Foreskin melanocyte (primary cell): ENCODE measurements at places on chromosomes 3 and 15.

DNA sequence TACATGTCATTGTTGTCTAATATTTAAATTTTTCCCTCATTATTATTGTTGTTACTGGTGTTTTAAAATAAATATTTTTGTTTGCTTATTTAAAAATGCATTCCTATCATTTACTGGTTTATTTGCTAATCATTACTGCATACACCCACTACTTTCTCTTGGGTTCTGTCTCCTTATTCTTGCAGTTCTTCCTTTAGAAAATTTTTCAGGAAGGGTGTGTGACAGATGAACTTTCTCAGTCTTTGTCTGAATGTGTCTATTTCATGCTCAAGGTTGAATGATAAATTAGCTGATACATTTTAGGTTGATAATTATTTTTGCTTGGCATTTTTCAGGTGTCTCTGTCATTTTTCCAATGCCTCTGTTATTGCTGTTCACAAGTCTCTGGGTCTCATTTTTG is 7.4 kb downstream of the AQP9 start:
- no peak for DNase-seq

- no peak for DNase-seq
Measured at GRCh38 chr3:157107037-157107436, 52.9 kb downstream of the CCNL1 start.

DNA sequence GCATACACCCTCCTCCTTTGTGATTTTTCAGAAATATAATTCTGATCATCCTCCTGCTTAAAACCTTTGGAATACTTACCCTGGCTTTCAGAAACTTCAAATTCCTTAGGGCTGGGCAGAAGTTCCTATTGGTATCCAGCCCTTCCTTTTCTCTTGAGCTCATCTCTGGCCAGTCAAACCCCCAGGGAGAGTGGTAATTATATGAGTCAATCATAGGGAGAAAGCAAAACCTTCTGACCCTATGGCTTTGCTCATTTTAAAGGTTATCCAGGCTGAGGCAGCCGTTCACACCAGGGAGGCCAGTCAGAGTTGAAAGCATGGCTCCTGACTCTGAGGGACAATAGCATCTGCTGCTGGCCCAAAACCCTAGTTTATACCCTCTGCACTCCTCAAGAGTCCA is 23.9 kb upstream of the CTNNB1 start:
- no peak for DNase-seq

DNA sequence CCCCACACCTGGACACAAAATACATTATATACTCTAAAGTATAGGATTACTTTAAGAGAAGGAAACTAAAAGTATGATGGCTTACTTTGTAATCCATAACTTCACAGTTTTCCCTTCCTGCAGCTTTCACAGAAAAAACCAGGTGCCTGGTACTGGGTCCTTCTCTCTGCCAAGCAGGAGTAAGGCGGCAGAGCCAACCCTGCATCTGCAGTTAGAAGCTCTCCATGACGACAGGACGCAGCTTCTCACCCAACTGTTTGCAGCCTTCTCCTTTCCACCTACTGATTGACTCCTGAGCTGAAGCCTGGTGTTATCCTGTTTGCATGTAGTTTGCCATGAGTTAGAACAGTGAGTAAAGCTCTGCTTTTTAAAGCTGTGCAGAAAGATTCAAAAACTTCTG is 6.7 kb downstream of the MRAS start:
- no peak for DNase-seq

GRCh38 chr3:48636149-48636655 is 941 bp upstream of the SLC26A6 start:
- DNase-seq: peak; percentile 39

DNA sequence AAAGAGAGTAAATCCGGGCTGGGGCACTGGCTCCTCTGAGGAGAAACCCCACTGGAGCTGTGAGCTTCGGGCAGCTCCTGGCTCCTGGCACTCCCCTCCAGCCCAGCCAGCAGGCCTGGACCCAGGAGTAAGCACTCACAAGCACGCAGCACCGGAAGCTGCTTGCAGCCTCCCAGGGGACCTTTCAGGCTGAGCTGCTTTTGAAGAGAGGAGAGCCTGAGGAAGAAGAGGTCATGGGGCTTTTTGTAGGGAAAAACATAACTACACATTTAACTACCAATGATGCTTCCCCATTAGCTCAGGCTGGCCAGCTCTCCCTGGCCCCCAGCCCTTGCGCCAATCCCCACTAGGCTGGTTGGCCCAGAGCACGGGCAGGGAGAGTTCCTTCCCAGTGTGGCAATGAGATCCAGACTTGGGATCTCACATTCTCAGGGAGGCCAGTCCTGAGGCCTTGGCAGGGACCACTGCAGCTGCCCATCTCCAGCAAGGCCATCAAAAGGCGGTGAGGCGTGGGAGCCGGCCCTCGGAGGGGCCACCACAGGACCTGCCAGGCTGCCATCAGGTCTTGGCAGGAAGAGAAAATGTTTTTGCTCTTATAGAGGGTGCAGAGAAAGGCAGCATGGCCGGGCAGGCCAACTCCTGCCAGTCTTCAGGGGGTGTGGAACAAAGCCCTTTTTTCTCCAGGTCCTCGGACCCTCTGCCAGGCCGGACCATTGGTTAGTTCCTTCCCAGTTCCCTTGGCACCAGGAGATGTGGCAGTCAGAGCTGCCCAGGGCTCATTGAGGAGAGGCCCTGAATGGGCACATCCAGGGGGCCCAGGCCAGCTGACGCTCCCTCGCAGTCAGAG is 41.5 kb upstream of the MFGE8 start:
- no peak for DNase-seq

GRCh38 chr3:108190346-108190745 is 31.9 kb downstream of the IFT57 start:
- DNase-seq: no peak

GRCh38 chr3:186149319-186149960 is 40.6 kb upstream of the ETV5 start:
- no peak for DNase-seq

DNA sequence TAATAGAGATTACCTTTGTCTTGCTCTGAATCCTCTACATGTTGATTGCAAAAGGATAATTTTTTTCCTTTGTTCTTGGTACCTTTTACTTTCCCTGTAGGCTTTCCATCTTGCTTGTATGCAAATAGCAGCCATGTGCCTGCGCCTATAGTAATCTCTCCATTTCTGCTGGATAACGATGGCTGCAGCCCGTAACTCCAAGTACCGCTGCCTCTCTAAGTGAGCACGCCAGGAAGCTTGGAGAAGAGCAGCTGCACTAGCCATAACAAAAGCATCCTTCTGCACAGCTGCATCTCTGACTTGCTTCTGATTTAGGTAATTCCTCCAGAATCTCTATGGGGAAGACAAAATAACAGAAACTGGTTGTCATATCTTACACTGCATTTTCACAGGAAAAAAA is 89.3 kb downstream of the NR2E3 start:
- DNase-seq: no peak

DNA sequence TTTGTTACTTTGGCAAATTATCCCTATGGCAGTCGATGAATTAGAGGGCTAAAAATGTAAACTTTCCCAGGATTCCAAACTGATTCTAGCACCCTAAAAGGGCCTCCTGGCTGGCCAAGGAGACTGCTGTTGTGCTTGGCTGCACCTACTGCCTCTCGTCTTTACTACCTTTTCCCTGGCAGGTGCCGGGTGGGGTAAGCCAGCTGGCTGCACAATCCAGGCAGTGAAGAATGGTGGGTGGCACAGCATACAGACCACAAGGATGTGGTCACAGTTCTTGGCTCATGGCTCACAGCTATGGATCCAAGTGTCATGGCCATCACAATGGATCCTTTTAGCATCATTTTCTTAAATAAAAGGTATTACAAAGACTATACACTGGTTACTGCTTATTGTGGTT is 20.7 kb upstream of the SLC25A26 start:
- DNase-seq: peak; percentile 22

GRCh38 chr3:8488411-8488810 is 13.2 kb upstream of the LMCD1 start:
- DNase-seq: no peak

DNA sequence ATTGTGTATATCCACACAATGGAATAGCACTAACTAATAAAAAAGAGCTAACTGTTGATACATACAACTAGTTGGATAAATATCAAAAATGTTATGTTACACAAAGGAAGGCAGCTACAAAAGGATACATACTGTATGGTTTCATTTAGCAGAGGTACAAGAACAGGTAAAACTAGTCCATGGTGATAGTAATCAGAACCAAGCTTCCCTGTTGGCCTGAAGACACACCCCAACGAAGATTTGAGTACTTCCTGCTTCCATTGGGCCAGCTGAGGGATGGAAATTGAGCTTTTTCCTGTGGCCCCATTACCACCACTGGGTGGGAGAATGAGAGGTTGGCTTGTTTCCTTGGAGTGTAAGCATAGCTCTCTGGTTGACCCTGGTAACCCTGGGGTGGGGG is 117.3 kb upstream of the CADPS start:
- DNase-seq: no peak

GRCh38 chr3:31331278-31331677 is 201.4 kb upstream of the STT3B start:
- DNase-seq: no peak

DNA sequence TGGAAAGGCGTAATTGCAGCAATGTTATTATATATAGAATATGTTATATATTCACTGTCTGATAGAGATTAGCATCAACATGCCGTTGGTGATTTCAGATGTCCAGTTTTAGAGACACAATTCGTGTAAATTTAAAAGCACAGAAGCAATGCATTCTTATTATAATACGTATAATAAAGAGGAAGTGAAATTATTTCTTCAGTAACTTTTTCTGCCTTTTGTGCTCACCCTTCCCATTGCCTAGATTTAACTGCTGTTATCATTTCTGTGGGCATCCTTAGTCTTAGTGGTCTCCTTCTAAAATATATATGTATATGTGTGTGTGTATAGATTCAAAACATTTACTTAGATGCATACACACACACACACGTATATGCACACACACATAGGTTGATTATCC is 592.5 kb upstream of the GOLIM4 start:
- no peak for DNase-seq

DNA sequence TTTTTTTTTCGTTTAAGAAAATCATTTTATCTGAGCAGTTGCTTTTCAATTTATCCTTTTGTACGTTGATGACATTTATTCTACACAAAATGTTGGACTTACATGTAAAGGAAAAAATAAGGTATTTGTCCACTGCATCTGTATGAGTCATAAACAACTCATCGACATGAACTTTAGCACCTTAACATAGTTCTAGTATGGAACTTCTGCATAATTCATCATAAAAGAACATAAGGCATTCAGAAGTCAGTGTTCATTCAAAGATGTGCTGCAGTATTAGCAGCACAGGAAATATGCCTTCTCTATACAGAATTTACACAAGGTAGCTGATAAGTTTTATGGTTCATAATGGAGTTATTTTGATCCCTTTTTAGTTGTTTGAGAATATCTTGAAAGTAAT is 801.6 kb downstream of the CADM2 start:
- DNase-seq: no peak

DNA sequence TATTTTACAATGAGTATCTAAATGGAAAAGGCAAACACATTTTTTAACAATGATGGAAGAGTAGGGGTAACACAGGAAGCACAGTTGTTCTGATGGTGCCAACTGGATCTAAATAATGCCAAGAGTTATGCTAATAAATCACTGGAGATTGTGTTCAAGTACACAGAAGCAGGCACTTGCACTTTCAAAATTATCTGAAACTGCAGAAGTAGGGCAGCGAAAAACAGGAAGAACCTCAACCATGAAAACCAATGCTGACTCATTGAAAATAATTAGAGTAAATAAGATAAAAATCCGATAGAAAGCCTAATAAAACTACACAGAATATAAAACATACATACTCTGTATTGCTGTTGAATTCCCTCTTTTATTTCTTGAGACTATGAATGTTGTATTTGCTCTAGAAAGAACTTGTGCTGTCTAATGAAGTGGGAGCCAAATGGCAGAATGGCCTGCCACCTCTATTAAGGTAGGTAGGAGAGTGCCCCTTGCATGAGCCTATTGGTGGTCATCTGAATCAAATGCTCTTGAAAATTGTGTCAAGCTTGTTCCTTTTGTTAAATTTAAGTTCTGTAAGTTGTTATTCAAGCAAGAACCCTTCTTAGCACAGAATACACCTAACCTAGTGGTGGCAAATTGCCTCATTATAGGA is 93.7 kb downstream of the ABI3BP start:
- DNase-seq: no peak

DNA sequence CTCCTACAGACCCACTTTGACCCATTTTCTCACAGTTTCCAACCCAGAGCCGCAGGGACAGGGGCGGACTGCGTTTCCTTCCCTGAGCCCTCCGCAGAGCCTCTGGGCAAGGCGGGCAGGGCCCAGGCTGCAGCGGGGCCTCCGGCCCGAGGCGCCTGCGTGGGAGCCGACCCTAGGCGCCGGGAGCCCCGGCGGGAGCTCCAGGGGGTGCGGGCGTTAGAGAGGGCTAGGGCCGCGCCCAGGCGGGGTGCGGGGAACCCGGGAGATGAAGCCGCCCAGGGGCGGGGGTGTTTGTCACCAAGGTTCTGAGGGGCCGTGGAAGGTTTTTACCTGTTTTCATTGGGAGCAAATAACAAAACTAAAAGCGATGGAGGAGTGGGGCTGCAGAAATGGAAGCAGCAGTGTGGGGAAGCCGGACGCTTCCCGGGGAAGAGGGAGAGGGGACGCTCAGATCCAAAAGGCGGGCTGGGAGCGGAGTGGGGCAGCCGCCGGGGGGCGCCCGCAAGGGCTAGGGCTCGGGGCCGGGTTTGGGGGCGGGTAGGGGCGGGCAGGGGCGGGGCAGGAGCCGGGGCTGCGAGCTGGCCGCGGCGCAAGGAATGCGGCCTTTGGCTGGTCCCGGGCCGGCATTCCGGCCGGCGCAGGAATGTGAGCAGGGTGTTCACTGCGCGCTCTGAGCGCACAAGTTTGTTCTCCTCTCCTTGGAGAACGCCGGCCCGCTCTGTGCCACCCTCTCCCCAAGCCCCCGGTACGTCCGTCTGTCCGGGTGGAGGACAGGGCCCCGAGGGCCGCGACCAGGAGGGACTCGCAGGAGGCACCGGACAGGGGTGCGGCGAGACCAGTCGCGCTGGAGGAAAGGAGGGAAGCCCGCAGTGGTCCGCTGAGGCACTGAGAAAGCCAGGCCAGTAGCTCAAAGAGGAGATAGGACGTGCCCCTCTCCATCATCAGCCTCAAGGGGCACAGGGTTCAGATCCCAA is 61.1 kb downstream of the AMOTL2 start:
- DNase-seq: peak; percentile 65

DNA sequence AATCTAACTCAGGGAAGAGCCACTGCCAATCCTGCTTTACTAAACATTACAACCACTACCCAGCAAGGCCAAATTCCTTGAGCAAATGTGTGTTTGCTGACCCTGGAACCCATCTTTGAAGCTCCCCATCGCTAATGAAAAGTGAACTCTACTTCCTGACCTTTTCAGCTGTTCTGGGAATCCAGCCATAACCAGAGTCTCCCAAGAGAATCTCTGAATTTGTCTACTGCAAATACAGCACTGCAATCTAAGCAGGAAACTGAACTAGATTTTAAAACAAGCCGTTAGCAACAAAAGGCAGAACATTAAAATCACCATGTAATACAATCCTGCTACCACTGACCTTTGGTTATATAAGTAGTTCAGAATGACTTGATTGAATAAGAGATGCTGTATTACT is 309.2 kb downstream of the MAGI1 start:
- DNase-seq: no peak
